ENCODE measurements at places on chromosomes 6 and 20. TPM values are rescaled to one million over a fixed set of nuclear protein-coding genes. Genes with fewer than 3 reads are reported as not detected.

The SLA2 gene
- 31.4 TPM for total RNA-seq

DNA sequence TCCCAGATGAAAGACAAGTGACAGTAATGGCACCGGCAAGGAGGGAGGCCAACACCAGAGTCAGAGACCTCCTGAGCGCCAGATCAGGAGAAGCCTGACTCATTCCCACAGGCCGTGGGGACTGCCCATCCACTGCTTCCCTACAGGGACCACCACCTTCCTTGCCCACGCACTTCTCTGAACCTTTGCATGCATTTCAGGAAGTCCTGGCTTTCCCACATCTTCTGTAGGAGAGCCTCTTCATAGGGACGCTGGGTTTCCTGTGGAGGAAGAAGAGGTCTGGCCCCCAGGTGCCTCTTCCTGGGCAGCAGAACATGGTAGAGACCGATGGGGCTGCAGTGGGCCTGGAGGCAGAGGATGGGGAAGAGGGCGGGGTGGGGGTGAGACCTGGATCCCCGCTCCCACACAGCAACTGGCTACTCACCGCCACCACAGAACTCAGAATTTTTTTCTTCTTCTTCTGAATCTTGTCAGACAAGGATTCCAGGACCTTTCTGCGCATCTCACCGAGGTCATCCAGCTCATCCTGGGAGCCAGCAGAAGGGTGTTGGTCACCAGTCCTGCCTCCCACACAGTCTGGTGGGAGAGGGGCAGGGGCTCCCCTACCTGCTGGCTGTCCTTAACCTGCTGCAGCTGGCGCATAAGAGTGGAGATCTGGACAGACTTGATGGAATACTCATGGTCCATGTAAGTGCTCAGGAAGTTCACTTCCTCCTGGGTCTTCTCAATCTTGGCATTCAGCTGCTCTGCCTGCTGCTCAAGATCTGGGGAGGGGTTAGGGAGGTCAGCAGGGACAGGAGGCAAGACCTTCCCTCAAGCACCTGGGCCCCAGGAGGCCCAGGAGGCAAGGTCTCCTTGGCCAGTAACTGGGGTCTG, 13.7 kb downstream of the C20orf96 start:
- no peak for DNase-seq

- DNase-seq: no peak
Measured at GRCh38 chr20:43576108-43576507, 14.6 kb upstream of the IFT52 start.

The IL17F gene
- total RNA-seq: 0.68 TPM

The HFE gene
- 1.2 TPM for total RNA-seq

DNA sequence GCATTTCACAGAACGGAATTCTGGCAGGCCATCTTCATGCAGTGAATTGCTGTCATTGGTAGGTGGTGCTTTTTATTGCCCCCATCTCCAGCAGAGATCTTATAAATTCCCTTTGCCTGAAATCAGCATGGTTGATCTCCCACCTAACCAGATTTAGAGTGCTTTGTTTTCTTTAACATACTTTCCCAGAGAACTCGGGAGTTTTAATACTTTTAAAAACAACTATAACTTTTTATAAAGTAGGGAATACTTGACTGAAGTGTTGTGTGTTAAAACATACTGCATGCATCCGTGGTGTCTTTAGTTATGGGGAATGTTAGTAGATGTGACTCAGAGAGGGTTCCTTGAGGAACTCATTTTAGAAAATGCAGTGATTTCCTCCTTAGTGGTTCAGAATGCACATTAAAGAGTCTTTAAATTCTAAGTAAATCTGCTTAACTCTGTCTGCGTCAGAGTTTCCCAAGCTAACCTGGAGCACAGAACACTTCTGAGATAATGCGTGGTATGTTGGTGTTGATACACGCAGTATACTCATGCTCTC, 54.9 kb downstream of the AKAP12 start:
- no peak for DNase-seq

DNA sequence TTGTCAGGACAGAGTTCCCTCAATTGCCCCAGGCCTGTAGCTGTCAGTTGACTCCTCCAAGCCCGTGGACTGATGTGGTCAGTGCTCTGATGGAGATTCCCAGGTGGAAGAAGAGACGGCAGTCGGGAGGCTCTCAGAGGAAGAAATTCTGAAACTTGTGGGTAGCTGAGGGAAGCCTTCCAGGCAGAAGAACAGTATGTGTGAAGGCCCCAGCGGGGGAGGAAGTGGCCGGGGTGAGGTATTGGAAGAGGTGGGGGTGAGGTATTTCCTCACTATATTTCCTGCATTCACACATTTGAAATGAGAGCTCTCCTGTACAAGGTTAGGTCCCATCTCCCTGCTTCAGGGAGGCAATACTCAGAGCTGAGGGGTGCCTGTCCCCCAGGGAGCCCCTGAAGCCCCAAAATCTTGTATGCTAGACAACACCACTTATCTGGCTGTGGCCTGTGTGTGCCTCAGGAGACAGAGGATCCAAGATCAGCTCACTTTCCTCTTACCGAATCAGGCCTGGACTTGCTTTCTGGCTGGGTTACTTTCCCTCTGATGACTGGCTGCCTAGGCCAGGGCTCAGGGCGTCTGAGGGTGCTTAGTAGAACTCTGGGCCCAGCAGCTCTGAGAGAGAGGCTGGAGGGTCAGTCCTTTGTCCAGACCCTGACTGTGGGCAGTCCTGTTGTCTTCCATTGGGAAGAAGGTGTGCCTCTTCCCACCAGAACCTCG, 49.3 kb upstream of the MYL9 start:
- peak; percentile 36 for DNase-seq

Data from T-helper 17 cell (primary cell).